ENCODE measurements at places on chromosomes 4 and X.

GRCh38 chr4:150332086-150332485 lies 249.9 kb upstream of the MAB21L2 start:
- DNase-seq = no peak

GRCh38 chr4:26052663-26053541 lies 138.9 kb downstream of the SMIM20 start:
- no peak for DNase-seq

- no peak for DNase-seq
Measured at GRCh38 chrX:41067721-41068120, 17.5 kb upstream of the USP9X start.

- DNase-seq = no peak
Measured at GRCh38 chrX:119492463-119492862, 24.2 kb downstream of the SLC25A5 start.

GRCh38 chr4:948101-948935 lies 16.1 kb downstream of the TMEM175 start:
- no peak for DNase-seq

DNA sequence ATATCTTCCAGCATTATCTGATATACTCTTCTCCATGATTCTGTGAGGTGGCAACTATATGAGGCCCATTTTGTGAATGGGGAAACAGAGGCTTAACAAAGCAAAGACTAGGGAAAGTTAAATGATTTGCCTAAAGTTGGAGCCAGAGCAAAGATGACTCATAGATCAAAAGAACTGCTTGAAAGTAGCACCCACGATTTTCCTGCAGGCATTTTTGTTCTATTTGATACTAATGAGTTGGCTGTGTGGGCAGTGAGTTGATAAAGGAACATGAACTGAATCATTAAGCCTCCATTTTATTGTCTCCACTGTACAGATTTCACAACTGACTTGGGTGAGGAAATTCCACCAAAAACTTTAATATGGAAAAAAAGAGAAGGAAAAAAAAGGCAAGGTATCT lies 138.9 kb upstream of the IGFBP7 start:
- DNase-seq = no peak

DNA sequence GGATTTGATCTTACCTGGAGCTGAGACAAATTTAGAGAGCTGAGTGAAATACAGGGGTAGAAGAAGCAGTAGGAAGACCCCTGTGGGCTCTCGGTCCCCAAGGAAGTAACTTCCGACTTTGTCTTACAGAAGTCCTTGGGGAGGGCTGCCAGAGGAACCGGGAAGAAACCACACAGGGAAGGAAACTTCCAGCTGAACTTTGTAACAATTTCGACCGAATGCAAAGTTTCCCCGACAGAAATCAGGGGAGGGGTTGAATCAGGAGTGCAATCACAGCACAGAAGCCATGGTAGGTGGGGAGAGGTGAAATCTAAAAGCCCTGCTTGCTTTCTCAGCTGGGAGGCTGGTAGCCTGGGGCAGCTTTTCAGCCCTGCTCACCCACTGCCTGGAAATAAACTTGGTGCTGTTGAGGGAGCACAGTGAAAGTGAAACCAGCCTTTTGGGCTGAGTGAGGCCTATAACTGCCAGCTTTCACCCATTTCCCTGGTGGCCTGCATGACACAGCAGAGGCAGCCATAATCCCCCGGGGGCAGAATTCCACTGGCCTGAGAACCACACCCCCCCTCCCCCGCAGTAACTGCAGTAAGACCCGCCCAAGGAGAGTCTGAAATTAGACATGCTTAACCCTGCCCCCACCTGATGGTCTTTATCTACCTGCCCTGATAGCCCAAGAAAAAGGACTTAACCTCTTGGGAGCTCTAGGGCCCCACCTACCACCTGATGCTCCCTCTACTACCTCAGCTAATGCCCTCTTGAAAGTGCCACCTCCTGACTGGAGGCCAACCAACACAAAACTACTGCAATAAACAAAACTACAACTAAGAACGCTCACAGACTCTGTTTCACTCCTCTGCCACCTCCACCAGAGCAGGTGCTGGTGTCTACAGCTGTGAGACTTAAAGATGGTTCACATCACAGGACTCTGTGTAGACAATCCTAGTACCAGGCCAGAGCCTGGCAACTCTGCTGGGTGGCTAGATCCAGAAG lies 248.2 kb downstream of the PARM1 start:
- peak; percentile 35 for DNase-seq

- no peak for DNase-seq
Measured at GRCh38 chr4:73732759-73733431, 7.5 kb upstream of the CXCL8 start.

DNA sequence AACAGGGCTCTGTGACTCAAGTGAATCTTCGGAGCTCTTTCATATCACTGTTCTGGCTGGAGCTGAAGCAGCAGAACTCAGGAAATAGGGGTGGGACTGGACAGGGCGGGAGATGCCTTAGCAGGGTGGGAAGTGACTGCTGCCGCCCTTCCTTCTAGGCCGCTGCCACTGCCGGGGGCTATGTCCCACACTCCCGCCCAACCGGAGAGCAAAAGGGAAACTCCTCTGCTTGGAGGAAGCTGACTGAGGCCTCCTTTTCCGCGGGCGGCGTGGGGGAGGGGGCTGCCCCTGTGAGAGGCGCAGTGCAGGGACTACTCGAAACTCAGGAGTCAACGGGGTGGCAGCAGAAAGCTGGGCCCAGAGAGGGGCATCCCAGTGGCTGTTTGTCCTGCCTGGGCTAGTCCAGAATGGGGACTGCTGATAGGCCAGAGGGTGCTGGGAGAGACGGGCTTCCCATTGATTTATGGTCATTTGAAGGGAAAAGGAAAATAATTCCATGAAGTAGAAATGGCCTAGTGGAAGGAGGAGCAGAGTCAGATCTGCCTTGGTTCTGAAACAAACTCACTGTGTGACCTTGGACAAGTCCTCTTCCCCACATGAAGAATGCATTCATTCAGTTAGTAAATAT lies 36.9 kb downstream of the STARD8 start:
- peak; percentile 18 for DNase-seq

GRCh38 chr4:100428051-100428450 lies 89.8 kb downstream of the EMCN start:
- peak; percentile 2 for DNase-seq

GRCh38 chr4:86918539-86919072 lies 16.2 kb upstream of the AFF1 start:
- DNase-seq = no peak

DNA sequence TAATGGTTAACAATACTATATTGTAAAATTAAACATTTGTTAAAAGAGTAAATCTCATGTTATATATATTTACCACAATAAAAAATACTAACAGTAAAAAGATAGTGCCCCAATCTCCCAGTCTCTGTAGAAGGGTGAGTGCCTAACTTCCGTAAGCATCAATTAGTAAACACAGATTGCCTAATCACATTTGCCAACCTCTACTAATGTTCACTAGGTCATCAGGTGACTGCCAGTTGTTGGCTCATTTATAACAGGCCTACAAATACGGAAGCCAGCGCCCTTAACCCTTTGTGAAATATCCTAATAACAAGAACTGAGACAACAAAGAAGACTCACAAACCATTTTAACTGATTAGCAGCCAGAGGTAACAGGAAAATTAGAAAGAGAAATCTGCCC lies 345.1 kb downstream of the INPP4B start:
- no peak for DNase-seq

DNA sequence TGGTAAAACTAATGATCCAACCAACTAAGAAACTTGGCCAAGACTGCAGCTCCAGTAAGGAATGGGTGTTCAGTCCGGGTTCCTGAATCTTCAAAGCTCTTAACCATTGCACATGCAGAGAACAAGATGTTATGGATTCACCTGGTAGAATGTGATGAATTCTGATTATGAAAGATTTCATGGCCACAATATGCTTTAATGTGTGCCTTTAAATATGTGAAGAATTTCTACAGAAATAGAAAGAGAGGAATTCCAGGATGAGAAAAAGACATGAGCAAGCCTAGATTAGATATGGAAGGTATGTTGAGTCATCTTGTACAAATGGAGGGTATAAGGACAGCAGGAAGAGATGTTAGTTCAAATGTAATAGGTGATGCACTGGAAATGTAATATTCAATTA lies 472.2 kb upstream of the TENM3 start:
- DNase-seq = no peak

GRCh38 chr4:1219566-1219950 lies 29.4 kb downstream of the CTBP1 start:
- DNase-seq = no peak

All from activated CD4-positive, alpha-beta T cell treated with anti-CD3 and anti-CD28 coated beads, Interleukin-10, Interleukin-2, amounts not matched to agents 100 ng/mL and 50 ng/mL, durations not matched to agents 16 hours and 8 hours (primary cell).